ENCODE measurements at places on chromosomes 1 and 21.

DNA sequence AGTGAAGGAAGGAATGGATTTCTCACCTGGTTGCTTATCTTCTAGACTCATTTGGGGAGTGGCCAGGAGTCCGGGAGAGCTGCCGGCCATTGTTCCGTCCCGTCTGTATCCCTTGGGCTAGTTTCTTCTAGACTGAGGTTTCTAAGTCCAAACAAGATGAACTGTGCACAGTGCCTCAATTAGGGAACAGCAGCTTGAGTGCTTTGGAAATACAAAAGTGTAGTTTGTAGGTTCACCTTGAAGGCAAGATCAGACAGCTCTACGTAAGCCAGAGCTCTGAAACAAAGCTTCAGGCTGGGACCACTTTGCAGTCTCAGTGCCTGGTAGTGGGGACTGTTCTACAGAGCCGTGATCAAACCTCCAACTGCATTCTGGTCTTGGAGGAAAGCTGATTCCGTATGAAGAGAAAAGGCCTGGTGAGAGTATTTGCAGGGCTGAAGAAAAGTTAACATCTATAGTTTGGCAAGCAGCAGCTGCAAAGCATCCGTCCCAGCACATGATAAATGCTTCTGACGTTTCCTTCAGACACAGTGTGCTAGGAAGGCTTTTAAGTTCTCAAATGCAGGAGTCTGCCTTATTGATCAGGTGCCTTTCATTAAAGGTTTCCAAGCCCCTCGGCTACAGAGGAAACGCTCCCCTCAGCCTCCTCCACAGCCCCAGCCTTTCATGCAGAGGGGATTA, 432.8 kb downstream of the KIF26B start:
- DNase-seq = no peak

DNA sequence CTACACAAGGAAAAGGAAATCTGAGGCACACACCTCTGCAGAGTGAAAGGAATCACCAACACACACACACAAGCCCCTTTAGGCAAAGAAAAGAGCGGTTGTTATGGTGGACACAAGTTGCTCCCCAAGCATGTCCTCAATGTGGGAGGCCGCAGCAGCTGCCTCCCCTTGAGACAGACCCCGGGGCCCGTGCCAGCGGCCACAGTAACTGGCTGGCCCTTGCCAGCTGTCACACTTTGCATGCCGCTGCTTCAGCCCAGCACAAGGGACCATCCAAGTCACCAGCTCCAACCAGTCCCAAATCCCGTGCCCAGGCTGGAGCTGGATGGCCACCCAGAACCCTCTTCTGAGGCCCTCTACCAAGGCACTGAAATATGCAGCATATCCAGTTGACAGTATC, 2.9 kb upstream of the OLIG1 start:
- DNase-seq = no peak

DNA sequence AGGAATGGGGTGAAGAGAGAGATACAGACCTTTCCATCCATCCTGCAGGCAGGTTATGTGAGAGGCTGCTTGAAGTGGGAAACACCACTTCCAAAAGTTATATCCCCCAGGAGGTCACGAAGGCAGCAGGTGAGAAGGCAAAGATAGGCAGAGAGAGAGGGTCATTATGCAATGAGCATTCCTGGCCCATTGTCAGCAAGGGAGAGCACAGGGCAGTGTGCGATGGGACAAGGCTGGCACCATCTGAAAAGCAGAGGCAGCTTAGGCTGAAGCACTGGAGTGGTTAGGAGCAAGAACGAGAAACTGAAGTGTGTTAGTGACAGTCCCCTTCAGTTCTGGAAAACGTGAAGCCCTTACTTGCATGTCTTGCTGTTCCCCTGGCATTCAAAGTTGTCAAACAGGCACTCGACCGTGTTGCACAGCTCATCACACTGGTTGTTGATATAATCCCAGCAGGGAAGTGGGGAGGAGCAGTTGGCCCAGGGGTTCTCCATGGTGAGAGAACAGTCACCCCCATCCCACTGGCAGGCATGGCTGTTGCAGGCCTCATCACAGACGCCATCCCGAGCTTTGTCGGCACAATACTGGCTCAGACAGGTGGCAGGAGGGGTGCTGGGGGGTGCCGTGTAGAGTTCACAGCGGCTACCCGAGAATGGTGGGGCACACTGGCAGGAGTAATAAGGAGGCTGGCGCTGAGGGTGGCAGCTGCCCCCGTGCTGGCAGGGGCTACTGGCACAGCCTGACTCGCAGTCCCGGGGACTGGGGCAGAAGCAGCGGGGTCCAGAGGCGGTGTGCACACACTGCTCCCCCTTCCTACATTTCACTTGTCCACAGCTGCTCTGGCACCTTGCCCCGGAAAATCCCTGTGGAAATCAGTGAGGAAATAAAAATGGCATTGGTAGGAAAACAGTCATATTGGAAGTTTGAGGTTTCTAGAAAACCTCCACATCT, 28.9 kb upstream of the ADAM30 start:
- DNase-seq = no peak

GRCh38 chr1:232435729-232436128, 194.2 kb downstream of the SIPA1L2 start:
- no peak for DNase-seq

- no peak for DNase-seq
Measured at GRCh38 chr1:183896466-183897048, 91.6 kb downstream of the RGL1 start.

Measured in activated T-cell treated with anti-CD3 and anti-CD28 coated beads for 4 hours (primary cell).